ENCODE measurements at places on chromosomes 11 and 22.

DNA sequence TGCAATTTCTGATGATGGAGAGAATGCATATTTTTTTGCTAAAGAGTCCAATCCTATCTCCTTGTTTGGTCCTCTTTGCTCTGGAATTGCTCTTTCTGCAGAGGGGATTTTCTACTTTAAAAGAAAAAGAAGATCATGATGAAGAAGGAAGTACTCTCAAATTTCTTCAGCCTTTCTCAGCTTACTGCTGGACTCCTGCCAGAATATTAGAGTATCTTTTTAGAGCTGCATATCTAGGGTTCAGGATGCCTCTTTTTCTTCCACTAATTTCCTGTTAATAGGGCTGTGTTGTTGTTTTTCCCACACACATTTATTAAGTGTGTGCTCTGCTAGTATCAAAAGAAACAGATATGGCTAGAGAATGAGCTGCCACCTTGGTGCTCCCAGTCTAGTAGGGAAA is 18.2 kb downstream of the UBASH3B start:
- no peak for DNase-seq
- no peaks in the 10 kb centered on the region for H3K27me3 ChIP-seq
- no peak overlapping the region for H3K27ac ChIP-seq
- peaks cover 11% of the 10 kb centered on the region for H3K4me1 ChIP-seq
- no peak overlapping the region for H3K4me3 ChIP-seq
- H3K36me3 ChIP-seq, result peaks cover 13% of the 10 kb centered on the region

GRCh38 chr22:19805821-19806212 is 45.2 kb downstream of the TBX1 start:
- no peak overlapping the region for H3K4me3 ChIP-seq
- H3K27ac ChIP-seq, result peak overlapping the region; percentile 32
- no peaks in the 10 kb centered on the region for H3K36me3 ChIP-seq
- peak; percentile 6 for DNase-seq
- H3K27me3 ChIP-seq, result no peaks in the 10 kb centered on the region

- no peak for DNase-seq
- no peak overlapping the region for H3K4me3 ChIP-seq
- H3K27me3 ChIP-seq, result peaks cover 83% of the 10 kb centered on the region
- H3K36me3 ChIP-seq, result no peaks in the 10 kb centered on the region
- H3K4me1 ChIP-seq, result no peaks in the 10 kb centered on the region
- H3K27ac ChIP-seq, result no peak overlapping the region
Measured at GRCh38 chr22:22968366-22968765, 80.8 kb downstream of the IGLL5 start.

DNA sequence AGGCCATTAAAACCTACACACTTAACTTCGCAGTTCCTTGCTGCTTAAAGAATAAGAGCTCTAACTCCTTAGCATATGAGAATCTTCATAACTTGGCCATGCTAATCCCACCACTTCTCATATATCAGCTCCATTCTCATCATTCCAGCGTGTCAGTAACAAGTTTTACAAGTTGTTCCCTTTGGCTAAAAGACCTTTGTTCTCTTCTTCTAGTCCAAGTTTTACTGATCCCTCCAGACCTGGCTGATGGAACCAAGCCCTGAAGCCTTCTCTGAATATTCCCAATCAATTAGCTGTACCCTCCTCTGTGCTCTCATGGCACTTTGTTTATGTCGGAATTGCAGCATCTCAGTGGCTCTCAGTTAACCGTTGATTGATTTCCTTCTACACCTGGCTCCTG is 35.8 kb downstream of the GAB2 start:
- peaks cover 12% of the 10 kb centered on the region for H3K36me3 ChIP-seq
- no peak overlapping the region for H3K4me3 ChIP-seq
- H3K27ac ChIP-seq, result no peak overlapping the region
- H3K4me1 ChIP-seq, result peaks cover 21% of the 10 kb centered on the region

GRCh38 chr11:45365961-45366618 is 79.9 kb upstream of the SYT13 start:
- DNase-seq, result no peak
- H3K4me1 ChIP-seq, result peaks cover 3% of the 10 kb centered on the region
- H3K4me3 ChIP-seq, result no peak overlapping the region
- peaks cover 11% of the 10 kb centered on the region for H3K27me3 ChIP-seq
- H3K36me3 ChIP-seq, result no peaks in the 10 kb centered on the region

- peaks cover 16% of the 10 kb centered on the region for H3K4me1 ChIP-seq
- H3K27ac ChIP-seq, result no peak overlapping the region
- H3K36me3 ChIP-seq, result peaks cover 6% of the 10 kb centered on the region
- H3K27me3 ChIP-seq, result no peaks in the 10 kb centered on the region
Measured at GRCh38 chr11:94721565-94722292, 46.4 kb upstream of the AMOTL1 start.

DNA sequence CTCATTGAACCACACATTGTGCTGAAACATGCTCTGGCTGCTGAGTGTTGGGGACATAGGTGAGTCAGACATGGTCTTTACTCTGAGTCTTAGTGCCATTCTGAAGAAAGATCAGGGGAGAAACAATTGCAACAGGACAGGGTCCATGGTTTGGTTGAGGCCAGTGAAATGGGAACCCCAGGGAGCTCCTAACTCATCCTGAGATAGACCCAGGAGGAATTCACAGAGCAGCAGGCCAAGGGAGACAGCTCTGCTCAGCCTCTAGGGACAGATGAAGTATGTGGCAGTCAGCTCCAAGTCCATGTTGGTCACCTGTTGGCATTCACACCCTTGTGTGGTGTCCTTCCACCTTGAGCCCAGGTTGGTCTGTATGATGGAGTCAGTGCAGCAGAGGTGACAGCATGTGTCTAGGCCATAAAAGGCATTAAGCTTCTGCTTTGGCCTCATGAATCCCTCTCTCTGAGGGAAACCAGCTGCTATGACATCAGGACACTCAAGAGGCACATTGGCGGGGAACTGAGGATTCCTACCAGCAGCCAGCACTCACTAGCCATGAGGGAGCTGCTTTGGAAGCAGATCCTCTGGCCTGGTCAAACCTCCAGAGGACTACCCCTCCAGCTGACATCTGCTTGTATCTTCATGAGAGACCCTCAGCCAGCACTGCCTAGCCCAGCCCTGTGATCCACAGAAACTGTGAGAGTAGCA is 50.3 kb upstream of the MYEOV start:
- H3K4me1 ChIP-seq, result peaks cover 9% of the 10 kb centered on the region
- no peaks in the 10 kb centered on the region for H3K36me3 ChIP-seq
- no peak overlapping the region for H3K4me3 ChIP-seq
- peaks cover 7% of the 10 kb centered on the region for H3K27me3 ChIP-seq
- no peak for DNase-seq

DNA sequence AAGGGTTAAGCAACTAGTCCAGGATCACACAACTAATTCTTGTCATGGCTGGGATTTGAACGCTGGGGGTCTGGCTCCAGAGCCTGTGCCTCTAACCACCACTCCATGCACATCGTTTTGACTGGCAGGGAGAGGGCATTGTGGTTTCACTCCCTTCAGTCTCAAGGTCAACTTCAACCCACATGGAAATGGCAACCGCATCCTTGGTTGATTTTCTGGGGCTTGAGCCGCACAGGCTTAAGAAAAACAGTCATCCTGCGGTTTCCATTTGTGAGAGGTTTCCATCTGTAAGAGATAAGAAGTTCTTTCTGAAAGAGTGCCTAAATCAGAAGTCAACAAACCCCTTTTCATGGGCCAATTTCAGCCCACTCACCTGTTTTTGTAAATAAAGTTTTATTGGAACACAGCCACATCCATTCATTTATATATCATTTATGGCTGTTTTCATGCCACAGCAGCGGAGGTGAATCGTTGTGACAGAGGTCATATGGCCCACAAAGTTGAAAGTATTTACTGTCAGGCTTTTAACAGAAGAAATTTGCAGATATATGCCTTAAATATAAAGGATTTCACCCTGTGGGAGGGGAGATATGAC is 65.7 kb downstream of the SGSM1 start:
- H3K4me3 ChIP-seq, result no peak overlapping the region
- peaks cover under 1% of the 10 kb centered on the region for H3K36me3 ChIP-seq

- peaks cover 16% of the 10 kb centered on the region for H3K4me1 ChIP-seq
- H3K36me3 ChIP-seq, result peaks cover 18% of the 10 kb centered on the region
- no peak for DNase-seq
- H3K4me3 ChIP-seq, result no peak overlapping the region
- peaks cover 4% of the 10 kb centered on the region for H3K27me3 ChIP-seq
Measured at GRCh38 chr22:27317096-27317495, 484.5 kb downstream of the MN1 start.

- H3K4me3 ChIP-seq, result peak overlapping the region; percentile 53
- peaks cover 12% of the 10 kb centered on the region for H3K36me3 ChIP-seq
- H3K27me3 ChIP-seq, result no peaks in the 10 kb centered on the region
- peaks cover 96% of the 10 kb centered on the region for H3K4me1 ChIP-seq
Measured at GRCh38 chr22:33897448-33897835, 22.8 kb downstream of the LARGE1 start.

DNA sequence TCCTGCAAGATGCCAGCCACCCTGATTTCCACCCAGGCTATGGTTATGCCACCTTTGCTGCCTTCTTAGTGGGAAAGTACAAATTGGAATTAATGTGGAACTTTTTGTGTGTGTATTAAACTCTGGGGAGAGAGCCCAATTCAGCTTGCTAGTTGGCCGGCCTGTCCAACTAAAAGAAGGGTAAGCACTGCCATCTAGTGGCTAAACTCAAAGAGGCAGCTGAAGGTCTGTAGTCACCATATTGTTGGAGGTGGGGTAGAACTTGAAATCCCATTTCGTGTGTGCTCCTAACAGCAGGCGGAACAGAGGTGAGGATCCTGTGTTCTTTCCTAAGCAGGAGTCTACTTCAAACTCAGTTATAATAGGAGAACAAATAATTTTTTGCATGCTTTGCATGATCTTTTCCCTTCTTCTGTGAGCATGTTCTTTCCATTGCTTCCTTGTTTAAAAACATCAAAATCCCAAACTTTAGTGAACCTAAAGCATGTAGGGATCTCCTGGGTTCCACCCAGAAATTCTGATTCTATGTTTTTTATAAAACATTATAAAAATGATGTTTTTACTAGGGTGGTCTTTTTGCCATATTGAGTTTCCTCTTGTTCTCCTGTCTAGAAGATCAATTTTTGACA is 138.8 kb upstream of the SORL1-AS1 start:
- peaks cover 76% of the 10 kb centered on the region for H3K36me3 ChIP-seq
- no peak overlapping the region for H3K27ac ChIP-seq
- H3K4me3 ChIP-seq, result no peak overlapping the region

- no peak overlapping the region for H3K27ac ChIP-seq
- H3K27me3 ChIP-seq, result no peaks in the 10 kb centered on the region
- DNase-seq, result no peak
- H3K36me3 ChIP-seq, result peaks cover 29% of the 10 kb centered on the region
- peaks cover 6% of the 10 kb centered on the region for H3K4me1 ChIP-seq
Measured at GRCh38 chr11:75269896-75270295, 29.3 kb downstream of the TPBGL start.

GRCh38 chr11:65182258-65183170 is 786 bp downstream of the CAPN1 start:
- H3K27ac ChIP-seq, result peak overlapping the region; percentile 99
- H3K4me3 ChIP-seq, result peak overlapping the region; percentile 99
- H3K36me3 ChIP-seq, result peaks cover 16% of the 10 kb centered on the region
- peaks cover 48% of the 10 kb centered on the region for H3K4me1 ChIP-seq

GRCh38 chr11:9895006-9895405 is 231.1 kb downstream of the SWAP70 start:
- no peaks in the 10 kb centered on the region for H3K27me3 ChIP-seq
- peak overlapping the region; percentile 87 for H3K27ac ChIP-seq
- H3K36me3 ChIP-seq, result peaks cover 16% of the 10 kb centered on the region
- no peak overlapping the region for H3K4me3 ChIP-seq
- peaks cover 9% of the 10 kb centered on the region for H3K4me1 ChIP-seq
- DNase-seq, result no peak

DNA sequence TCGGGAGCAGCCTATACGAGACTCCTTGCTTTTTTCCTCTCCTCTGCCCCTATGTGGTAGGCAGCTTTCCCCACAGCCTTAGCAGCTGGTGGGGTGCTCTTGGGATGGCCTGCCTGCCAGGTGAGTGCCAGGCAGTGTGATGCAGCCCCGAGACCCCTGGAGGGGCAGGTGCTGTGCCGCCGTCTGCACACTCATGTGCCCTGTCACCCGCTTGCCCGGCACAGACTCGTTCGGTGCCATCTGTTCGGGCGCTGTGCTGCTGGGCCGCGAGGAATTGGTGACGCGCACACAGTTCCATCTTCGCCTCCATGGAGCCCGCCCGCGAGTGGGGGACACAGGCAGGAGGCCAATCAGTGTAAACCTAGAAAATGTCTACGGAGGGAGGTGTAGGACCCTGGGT is 15.1 kb downstream of the TRMU start:
- H3K27ac ChIP-seq, result no peak overlapping the region
- H3K4me1 ChIP-seq, result no peaks in the 10 kb centered on the region
- DNase-seq, result no peak
- peaks cover 71% of the 10 kb centered on the region for H3K36me3 ChIP-seq

GRCh38 chr11:107250017-107250416 is 207.6 kb downstream of the CWF19L2 start:
- DNase-seq, result no peak
- H3K27ac ChIP-seq, result no peak overlapping the region
- H3K4me1 ChIP-seq, result peaks cover 9% of the 10 kb centered on the region
- no peaks in the 10 kb centered on the region for H3K36me3 ChIP-seq

- peaks cover 49% of the 10 kb centered on the region for H3K27me3 ChIP-seq
- no peak for DNase-seq
- H3K4me3 ChIP-seq, result no peak overlapping the region
- no peak overlapping the region for H3K27ac ChIP-seq
Measured at GRCh38 chr22:23518376-23519187, 61.5 kb downstream of the IGLL1 start.

GRCh38 chr22:19873960-19874306 is 19.3 kb upstream of the GNB1L start:
- DNase-seq, result no peak
- no peaks in the 10 kb centered on the region for H3K36me3 ChIP-seq
- peak overlapping the region; percentile 45 for H3K27ac ChIP-seq

- no peaks in the 10 kb centered on the region for H3K36me3 ChIP-seq
- H3K27ac ChIP-seq, result no peak overlapping the region
- H3K27me3 ChIP-seq, result peaks cover 70% of the 10 kb centered on the region
- H3K4me3 ChIP-seq, result no peak overlapping the region
- H3K4me1 ChIP-seq, result peaks cover 2% of the 10 kb centered on the region
Measured at GRCh38 chr22:44623771-44624510, 78.1 kb upstream of the PRR5 start.

DNA sequence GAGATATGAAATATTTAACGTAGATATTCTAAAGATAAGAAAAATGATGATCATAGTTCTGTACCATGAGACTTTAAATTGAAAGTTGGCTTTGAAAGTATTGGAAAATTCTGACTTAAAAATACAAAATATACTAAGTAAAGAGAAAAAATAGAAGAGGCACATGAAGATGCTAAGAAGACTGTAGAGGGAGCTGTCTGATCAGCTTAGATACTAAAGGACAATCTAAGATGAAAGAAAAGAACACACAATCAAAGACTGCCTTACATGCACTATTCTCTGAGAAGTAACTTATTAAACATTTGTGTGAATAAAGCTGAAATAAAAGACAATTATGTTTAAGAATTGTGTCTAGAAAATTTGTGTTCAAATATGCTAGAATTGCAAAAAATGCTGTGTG is 55.1 kb downstream of the RBMXL2 start:
- no peaks in the 10 kb centered on the region for H3K4me1 ChIP-seq
- H3K36me3 ChIP-seq, result peaks cover 4% of the 10 kb centered on the region
- H3K27ac ChIP-seq, result no peak overlapping the region
- no peak for DNase-seq
- no peak overlapping the region for H3K4me3 ChIP-seq
- H3K27me3 ChIP-seq, result no peaks in the 10 kb centered on the region

All from WTC11 (cell line).